HepG2 (cell line): ENCODE measurements at places on chromosomes 12 and 14. TPM values are rescaled to one million over a fixed set of nuclear protein-coding genes. Genes with fewer than 3 reads are reported as not detected.

DNA sequence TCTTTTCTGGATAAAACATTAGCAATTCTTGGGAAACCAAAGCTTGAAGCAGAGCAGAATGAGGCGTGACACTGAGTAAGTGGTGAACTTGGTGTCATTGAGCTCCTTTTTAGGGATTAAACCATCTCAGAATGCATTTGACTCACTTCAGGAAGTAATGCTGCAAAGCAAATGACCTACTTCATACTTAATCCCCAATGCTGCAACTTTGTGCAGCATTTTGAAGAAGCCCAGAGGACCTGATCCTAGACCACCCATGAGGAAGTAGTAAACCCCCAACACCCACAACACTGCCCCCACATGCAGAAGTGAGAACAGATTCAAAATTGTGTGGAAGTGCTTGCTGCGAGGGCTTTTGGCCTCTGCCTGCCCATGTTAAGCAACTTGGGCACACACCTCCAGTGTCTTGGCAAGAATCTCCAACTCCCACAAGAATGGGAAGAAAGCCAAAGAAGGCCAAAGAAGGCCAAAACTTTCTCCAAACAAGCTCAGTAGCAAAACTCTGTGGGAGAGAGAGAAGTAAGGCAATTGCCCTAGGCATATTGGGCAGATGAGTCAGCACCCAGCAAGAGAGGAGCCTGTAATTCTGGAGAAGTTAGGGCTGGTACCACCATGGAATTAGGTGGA lies 69.2 kb upstream of the ETV6 start:
- DNase-seq = no peak

GRCh38 chr12:25829192-25829591 lies 129.3 kb upstream of the RASSF8 start:
- DNase-seq = no peak

FAIM2 gene
- total RNA-seq = not detected in 2 replicates

- DNase-seq = no peak
Measured at GRCh38 chr12:31206038-31206670, 119.8 kb downstream of the SINHCAF start.

GRCh38 chr12:124338876-124339603 lies 44.1 kb downstream of the RFLNA start:
- no peak for DNase-seq

DNA sequence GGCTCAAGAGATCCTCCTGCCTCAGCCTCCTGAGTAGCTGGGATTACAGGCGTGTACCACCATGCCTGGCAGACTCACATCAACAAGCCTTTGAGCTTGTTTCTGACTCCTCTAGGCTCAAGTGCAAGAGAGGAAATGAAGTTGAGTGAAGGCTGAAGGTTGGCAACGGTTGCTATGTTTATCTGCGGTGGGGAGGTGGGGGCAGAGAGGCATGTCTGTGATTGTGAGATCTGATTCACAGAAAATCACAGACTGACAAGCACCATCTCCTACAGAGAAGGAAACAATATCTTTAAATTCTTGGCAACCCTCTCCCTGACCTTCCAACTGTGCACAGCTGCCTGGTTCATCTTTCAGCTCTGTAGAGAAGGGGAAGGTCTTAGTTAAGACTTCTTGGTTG lies 22.1 kb upstream of the NINJ2 start:
- no peak for DNase-seq

- DNase-seq = no peak
Measured at GRCh38 chr12:15278816-15279658, 43.3 kb upstream of the PTPRO start.

- DNase-seq = peak; percentile 15
Measured at GRCh38 chr12:127381043-127381668, 885.8 kb upstream of the TMEM132C start.

KLRG1 gene
- total RNA-seq = 1.2 and 1.6 TPM in 2 replicates

DNA sequence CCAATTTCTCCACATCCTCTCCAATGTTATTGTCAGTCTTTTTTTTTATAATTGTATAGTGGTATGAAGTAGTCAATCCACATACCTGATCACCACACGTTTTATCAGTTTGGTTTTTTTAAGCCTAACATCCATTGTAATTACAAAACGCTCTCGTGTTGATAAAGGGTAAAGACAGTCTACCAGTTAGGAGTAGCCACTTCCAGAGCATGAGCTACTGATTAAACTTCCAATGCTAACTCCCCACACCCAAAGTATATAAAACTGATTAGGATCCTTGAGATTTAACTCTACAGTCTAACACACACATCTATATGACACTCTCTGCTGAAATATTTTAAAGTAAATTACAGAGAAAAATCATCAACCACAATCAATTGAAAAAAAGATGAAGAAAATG lies 20.7 kb downstream of the CPNE8 start:
- DNase-seq = no peak

PZP gene
- 0.89 and 1.1 TPM in 2 replicates for total RNA-seq

DNA sequence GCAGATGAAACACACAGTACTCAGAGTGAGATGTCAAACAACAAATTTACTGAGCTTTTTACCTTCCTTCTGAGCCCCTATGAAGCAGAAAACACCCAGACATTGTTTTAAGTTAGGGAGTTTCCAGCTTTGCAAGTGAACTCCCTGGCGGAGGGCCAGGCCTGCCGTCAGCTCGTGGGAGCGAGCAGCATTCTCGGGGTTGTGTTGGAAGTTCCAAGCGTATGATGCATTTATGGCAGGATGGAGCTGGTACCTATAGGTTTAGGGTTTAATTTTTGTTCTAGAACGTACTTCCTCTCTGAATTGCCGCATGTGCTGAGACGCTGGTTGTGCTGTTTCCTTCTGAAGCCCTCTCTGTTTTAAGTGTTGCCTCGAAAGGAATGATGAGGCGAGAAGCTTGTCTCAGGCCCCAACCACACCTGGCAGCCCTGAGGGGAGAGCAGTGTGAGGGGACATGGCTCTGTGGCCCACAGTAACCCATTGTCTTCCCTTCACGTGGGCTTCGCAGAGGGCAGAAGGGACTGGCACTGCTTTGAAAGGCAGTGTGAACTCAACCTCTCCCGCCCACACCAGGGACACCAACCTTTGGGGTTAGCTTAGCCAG lies 76.6 kb downstream of the SSPN start:
- no peak for DNase-seq

DNA sequence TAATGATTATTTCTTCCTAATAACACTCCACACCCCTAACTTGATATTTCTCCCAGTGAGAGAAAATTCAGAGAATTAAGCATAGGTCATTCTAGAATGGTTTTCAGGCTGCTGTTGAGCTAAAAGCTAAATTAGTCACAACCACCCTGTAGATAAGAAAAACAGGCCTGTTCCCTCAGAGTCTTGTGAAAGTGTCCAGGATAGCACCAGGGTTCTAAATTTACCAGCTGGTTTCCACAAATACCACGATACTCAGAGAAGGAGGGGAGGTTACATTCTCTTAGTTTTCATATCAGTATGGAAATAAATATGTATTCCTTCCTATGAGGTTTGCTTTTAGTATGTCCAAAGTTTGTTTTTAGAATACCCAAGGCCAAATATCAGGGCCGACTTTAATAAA lies 66.0 kb upstream of the YARS2 start:
- DNase-seq = no peak

DNA sequence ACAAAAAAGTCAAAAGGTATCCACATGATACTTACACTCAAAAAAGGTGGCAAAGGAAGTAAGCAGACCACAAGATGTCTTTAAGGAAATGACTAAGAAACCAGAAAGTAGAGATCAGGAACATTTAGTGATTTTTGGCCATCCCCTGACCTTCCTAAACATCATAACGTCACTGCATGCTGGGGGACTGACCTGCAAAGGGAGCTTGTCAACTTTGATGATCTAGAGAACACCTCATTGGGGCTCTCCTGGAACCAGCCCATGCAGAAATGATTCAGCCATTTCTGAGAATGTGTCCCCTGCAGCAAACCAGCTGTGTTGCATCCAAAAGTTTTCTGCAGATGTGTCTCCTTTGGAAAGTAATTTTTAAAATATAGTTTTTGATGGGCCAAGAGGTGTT lies 152.2 kb upstream of the RASSF8 start:
- no peak for DNase-seq
